AML-193 (cell line): ENCODE measurements at places on chromosomes 16 and 17.
A peak's percentile ranks its signal among the peaks of the same experiment; 100 is the strongest.

- DNase-seq: no peak
Measured at GRCh38 chr16:67013233-67013822, 15.6 kb upstream of the CBFB start.

- DNase-seq: no peak
Measured at GRCh38 chr17:57440522-57441269, 184.4 kb downstream of the MSI2 start.

GRCh38 chr16:58114827-58115825 lies 14.1 kb downstream of the CFAP20 start:
- DNase-seq: no peak

GRCh38 chr17:52148969-52149351 lies 9.6 kb downstream of the CA10 start:
- no peak for DNase-seq

- no peak for DNase-seq
Measured at GRCh38 chr16:7998789-7999453, 591.4 kb downstream of the TMEM114 start.

DNA sequence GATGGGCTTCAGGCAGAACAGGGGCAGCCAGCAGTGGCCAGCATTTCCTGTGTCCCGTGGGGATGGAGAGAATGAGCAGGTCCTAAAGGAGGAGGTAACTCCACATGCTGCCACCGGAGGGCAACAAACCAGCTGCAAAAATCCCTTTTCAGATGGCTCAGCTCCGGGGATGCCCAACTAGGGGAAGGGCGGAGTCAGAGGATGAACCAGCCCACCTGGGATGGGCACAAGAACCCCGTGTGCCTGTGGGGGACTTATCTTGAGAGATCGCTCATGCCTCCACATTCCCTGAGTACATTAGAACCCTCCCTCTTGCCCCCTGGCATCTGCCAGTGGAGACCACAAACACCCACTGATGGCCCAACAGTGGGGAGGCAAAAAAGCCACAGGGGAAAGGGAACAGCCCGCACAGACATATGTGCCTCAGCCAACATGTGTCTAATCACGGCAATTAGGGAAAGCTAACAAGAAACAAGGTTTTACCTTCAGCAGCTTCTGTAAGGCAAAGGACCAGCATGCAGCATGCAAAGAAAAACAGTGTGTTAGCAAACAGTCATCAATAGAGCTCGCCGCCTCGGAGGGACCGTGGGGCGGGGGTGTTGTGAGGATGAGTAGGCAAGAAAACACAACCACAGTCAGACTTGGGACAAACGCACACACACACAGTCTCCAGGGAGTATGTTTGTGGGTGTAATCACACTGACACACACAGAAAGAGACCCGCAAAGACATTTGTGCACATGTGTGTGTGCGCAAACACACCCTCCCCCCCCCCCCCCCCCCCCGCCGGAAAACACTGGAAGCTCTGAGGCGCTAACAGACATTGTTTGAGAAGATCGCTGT lies 64.0 kb downstream of the MYO18A start:
- DNase-seq: peak; percentile 39

- no peak for DNase-seq
Measured at GRCh38 chr16:10817963-10818941, at the start of gene TVP23A. TSS of gene TVP23A (minus strand) at chr16:10818794. CDS start at chr16:10818493, 301 bp downstream.
